ENCODE measurements at places on chromosomes 13 and 19.

- no peak for DNase-seq
Measured at GRCh38 chr13:108315273-108315672, 45.8 kb downstream of the TNFSF13B start.

DNA sequence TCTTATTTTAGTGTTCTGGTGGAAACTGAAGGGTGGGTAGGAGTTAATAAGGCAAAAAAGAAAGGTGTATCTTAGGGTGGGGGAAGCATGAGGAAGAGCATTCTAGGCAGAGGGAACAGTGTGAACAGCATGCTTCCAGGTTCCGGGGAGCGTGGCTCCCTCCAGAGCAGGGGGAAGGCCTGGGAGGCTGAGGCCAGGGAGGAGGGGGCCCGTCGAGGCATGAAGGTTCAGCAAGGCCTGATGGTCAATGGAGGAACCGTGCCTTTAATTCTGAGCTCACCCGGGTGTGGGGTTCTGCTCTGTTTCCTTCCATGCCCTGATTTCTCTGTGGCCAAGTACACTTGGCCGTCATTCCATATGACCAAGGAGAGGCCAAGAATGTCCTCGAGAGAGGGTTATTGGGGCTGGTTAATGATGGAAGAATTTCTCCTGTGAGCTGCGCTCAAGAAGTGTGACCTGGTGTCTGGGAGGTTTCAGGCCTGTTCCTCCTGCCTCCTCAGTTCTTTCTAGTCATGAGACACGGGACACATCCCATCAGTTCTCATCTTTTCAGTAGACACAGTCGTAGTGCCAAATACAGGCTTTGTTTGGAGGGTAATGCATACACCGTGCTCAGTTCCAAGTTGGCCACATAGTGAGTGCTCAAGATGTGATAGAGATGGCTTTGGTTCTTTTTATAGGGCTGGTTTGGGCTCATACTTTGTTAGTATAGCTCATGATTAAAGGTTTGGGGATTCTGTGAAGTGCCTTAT lies 73.6 kb downstream of the SIPA1L3 start:
- DNase-seq = no peak

GRCh38 chr19:46478356-46478986 lies 7.1 kb upstream of the PNMA8A start:
- DNase-seq = no peak

DNA sequence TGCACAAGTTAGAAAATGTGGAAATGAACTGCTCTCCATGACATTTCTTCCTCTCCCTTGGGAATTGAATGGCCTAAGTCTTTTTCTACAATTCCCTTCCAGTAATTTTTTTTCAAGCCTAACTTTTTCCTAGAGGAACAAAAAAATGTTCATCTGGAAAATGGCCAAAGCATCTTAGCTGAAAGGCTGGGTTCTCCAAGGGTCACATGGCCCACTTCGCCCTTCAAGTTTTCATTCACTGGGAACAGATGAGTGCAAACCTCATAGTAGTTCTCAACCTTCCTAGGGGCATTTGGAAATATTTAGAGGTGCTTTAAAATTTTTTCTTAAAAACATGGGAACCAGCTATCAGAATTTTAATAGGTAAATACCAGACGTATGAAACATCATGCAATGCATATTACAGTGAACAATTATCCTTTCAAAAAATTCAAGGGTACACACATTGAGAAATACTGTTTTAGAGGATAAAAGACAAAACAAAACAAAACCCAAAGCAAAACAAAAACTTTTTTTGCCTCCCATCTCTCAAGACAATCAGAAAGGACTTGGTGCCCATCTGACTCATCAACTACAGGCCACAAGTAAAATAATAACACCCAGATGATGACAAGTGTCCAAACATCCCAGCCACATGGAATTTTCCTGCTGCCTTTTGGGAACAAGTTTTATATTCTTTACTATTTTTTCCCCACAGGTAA lies 208.8 kb downstream of the SLITRK6 start:
- DNase-seq = no peak

- DNase-seq = no peak
Measured at GRCh38 chr19:2421581-2422306, 5.6 kb downstream of the TIMM13 start.

- no peak for DNase-seq
Measured at GRCh38 chr13:107216046-107216755, 648.3 kb upstream of the ARGLU1 start.

- no peak for DNase-seq
Measured at GRCh38 chr13:80039000-80039399, 301.9 kb downstream of the SPRY2 start.

- DNase-seq = no peak
Measured at GRCh38 chr19:2428321-2428690, 920 bp upstream of the TIMM13 start.

DNA sequence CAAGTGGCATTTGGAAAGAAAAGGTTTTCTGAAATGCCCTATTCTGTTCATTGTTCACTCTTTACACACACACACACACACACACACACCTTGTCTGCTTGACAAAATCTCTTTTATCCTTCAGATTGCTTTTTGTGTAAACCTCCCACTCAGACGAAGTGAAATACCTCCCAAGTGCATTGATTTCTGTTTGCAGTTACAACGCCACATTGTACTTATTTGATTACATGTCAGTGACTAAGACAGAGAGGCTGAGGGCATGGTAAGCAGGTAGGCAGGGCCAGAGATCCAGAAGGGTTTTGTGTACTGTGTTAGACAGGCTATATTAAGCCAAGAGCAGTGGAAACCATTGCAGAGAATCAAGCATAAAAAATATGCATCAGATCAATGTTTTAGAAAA lies 561.8 kb downstream of the GPC6 start:
- DNase-seq = no peak

GRCh38 chr19:51398096-51398704 lies 7.8 kb upstream of the C19orf84 start:
- no peak for DNase-seq

DNA sequence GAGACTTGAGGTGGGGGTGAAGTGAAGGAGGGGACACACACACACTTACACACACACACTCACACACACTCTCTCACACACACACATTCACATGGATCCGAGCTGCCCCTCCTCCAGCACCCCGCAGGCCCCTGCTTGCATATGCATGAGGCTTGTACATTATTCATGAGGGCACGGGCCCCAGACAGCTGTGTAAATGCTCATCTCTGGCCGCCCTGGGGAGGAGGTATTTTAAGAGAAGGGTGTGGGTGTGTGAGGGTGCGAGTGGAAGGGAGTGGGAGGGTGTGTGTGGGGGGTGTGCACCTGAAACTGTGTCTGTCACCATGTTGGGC lies 2.4 kb downstream of the NCAN start:
- no peak for DNase-seq

DNA sequence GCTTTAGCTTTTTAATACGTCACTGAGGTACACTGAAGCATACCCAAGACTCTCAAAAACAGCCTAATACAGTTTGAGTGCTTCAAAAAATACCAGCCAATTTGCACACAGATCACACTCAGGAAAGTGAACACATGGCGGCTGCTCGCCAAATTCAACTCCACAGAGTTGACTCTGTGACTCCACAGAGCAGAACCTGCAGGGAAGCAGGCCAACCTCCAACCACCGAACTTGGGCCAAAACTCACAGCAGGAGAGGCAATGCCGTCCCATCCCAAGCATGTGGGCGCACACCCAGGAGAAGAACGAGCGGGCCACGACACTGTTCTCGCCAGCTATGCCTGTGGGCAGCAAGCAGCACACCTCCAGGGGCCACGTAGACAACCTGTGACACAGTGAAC lies 21.1 kb downstream of the ELL start:
- no peak for DNase-seq

DNA sequence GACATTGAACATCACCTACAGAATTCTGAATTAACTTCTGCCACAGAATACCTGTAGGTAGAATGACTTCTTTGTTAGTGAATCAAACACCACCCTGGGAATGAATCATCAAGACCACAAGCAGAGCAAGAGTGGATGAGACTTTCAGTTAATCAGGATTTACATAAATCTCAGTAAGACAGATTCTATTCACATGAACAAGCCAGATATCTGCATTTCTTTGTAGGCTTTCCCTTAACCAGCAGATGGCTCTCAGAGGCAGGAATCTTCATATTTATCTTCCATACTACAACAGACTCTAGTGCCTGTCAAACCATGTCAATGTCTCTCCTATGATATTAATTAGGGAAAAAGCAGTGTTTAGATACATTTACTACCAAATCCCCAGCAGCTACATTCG lies 412.1 kb downstream of the KLF12 start:
- DNase-seq = peak; percentile 40

DNA sequence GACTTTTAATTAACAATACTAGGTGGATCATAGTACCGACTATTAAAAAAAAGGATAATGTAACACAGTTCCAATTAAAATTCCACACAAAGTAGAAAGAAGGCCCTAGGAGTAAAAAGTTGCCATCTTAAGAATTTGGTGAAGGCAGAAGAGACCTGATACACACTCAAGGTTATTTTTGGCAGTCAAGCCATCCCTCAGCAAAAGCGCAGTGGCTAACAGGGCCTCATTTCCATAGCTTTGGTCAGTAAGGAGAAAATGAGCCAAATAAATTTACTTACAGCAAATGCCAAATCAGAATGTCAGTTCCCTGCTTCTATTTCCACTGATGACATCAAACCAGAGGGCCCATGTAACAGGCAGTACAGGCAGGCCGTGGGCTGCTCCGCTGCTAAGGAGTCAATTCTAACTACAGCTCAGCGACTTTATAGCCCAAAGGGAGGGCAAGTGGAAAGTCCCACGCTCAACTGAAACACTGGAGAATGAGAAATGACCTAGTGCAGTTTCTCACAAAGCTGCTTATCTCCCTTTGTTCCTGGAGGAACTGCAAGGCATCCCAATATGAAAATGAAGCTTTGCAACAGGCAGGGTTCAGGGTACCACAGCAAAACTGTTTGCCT lies 6.3 kb downstream of the ARGLU1 start:
- peak; percentile 33 for DNase-seq

DNA sequence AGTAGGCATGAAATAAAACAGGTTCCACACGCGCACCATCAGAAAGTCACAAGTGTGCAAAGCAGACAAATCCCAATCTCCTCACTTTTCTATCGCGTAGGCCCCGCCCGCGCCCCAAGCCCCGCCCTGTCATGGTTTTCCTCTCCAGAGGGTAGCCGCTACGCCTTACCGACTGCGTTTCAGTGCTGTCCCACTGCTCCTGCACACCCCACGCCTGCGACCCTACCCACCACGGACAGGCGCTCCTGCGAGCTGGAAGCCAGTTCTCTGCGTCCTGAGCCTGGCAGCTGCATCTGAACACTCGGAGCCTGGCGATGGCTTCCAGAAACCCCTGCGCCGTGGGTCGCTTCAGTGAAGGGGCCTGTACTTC lies 379 bp upstream of the ZNF470 start:
- no peak for DNase-seq

GRCh38 chr13:74850893-74851292 lies 631.1 kb downstream of the TBC1D4 start:
- DNase-seq = no peak

DNA sequence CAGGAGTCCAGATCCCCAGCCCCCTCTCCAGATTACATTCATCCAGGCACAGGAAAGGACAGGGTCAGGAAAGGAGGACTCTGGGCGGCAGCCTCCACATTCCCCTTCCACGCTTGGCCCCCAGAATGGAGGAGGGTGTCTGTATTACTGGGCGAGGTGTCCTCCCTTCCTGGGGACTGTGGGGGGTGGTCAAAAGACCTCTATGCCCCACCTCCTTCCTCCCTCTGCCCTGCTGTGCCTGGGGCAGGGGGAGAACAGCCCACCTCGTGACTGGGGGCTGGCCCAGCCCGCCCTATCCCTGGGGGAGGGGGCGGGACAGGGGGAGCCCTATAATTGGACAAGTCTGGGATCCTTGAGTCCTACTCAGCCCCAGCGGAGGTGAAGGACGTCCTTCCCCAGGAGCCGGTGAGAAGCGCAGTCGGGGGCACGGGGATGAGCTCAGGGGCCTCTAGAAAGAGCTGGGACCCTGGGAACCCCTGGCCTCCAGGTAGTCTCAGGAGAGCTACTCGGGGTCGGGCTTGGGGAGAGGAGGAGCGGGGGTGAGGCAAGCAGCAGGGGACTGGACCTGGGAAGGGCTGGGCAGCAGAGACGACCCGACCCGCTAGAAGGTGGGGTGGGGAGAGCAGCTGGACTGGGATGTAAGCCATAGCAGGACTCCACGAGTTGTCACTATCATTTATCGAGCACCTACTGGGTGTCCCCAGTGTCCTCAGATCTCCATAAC lies at the start of gene APOE:
Gene APOE, plus strand, starts transcription at position 360 of the 724 bp plus-strand sequence. CDS start 829 bp downstream, outside the sequence.
- no peak for DNase-seq

DNA sequence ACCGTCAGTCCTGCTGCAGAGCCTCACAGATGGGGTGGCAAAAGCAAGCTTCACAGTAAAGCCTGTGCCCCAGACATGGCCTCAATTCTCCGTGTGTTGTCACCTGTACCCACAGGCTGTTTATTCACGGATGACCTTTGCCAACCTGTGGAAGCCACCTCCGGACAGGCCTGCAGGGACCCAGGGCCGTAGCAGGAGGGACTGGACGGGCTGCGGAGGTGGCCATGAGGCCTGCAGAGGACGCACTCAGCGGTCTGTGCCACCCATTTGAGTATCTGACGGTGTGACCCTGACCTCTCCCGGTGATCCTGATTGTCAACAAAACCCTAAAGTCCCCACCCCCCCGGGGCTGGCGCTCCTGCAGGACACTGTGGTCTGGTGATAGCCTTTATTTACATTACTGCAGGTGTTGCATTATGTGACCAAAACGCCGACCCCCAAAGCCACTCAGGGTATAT lies 7.8 kb upstream of the KLF16 start:
- DNase-seq = no peak

DNA sequence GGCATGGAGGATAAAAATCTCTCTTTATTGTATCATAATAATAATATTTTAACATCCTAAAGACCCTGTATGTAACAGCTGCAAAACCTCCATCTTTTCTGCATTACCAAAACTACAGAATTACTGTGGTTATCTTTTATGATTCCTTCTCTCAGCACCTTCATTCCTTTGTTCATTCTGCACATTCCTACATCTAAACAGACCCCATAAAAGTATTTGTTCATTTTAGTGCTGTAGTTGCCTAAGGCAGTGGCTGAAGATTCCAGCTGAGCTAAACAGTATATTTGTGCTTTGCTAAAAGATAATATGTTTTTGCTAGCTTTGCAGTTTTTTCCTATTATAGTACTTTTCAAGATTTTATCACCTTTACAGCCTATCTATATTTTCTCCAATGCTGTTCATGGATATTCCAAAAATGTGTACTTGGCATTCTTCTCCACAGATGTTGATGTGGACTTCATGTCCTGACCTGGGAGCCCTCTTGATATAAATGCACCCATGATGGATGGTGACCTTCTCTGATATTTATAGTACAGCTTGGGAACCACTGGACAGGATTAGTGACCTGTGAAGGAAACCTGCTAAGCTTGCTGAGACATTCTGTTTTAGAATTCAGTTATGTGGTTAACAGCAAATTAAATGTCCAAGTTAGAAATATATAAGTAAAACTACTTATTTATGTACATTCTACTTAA lies 2832.9 kb upstream of the PCDH20 start:
- no peak for DNase-seq
